Dorsolateral prefrontal cortex (tissue), 122 donors: ENCODE measurements at places on chromosomes 7 and 10.

- no peak for DNase-seq
These were observed 69.4 kb downstream of the EBF3 start for GRCh38 chr10:129894698-129895097.

- DNase-seq = no peak
These were observed 31.4 kb upstream of the SLC26A3 start for GRCh38 chr7:107834401-107834800.

DNA sequence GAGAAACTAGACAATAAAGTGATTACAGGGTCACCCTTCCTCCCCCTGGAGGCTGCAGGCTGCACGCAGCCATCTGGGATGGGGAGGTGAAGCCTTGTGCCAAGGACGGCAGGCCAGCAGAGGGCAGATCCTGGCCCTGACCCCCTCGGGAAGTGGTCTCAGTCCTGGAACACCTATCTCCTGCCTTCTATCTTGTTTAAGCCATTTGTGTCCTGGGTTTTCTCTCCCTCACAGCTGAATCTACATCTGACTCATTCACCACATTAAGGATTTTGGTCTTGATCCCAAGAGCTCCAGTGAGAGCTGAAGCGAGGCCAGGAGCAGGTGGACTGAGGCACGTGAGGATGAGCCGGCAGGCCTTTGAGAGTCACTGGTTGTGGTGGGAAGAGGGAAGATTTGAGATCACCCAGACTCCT lies 16.4 kb upstream of the PARP12 start:
- no peak for DNase-seq

- DNase-seq = no peak
These were observed 37.5 kb upstream of the TPK1 start for GRCh38 chr7:144873316-144873845.

- DNase-seq = no peak
These were observed 5.5 kb upstream of the SPAG6 start for GRCh38 chr10:22339761-22340328.

DNA sequence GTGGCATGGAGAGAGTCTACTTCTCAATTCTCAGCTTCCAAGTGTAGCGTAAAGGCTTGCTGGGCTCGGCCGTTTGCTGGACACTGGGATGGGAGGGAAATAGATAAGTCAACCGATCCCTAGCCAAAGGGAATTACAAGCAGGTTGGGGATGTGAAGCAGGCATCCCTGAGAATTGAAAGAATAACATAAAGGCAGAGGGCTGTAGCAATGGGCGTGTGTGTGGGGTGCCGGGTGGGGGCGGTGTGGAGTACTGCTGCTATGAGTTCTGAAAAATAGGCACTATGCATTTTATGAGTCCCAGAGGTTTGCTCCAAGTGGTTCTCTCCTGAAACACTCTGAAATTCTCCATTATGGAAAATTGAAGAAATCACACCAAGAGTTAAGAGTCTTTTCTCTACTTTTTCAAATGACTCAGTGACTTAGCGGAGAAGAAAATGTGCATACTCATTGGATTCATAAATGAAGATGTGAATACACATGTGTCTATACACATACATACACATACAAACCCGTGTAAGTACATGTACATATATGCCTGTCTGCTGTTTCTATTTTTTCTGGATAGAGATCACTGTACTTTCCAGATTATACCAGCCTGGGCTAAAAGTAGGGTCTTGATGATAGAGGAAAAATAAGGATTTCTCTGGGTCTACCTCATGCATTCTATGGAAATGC lies 65.4 kb downstream of the ADRA2A start:
- DNase-seq = no peak

- DNase-seq = no peak
These were observed 183.6 kb upstream of the DGKB start for GRCh38 chr7:15086131-15086611.

DNA sequence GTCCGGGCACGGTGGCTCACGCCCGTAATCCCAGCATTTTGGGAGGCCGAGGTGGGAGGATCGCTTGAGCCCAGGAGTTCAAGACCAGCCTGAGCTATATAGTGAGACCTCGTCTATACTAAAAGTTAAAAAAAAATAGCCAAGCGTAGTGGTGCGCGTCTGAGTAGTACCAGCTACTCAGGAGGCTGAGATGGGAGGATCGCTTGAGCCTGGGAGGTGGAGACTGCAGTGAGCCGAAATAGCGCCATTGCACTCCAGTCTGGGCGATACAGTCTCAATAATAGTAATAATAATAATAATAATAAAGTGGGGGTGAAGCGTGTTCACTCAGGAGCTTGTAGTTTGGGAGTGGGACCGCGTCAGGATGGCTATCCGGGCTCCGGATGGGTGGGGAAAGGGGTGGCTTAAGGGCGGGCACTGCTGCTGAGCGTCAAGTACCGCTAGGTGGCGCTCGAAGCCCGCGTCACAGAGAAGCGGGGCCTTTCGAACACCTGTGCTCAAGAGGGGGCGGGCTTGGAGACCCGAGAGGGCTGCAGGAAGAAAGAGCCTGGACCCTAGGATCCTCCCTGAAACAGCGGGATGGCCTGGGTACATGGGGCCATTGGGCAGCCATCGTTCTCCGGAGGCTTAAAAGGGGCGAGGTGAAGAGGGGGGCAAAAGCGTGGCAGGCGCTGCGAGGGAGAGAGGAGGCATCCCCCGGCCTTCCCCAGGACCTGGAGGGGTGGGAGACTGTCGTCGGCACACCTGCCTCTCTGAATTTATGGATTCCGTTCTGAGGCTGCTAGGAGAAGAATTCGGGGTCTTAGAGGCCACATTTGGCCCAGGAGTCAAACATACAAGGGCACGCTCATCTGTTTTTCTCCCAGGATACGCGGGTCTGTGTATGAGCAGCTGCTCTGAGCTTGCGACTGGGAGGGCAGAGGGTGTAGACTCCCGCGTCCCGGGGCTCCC lies 14.5 kb downstream of the LBX1 start:
- peak; percentile 45 for DNase-seq

DNA sequence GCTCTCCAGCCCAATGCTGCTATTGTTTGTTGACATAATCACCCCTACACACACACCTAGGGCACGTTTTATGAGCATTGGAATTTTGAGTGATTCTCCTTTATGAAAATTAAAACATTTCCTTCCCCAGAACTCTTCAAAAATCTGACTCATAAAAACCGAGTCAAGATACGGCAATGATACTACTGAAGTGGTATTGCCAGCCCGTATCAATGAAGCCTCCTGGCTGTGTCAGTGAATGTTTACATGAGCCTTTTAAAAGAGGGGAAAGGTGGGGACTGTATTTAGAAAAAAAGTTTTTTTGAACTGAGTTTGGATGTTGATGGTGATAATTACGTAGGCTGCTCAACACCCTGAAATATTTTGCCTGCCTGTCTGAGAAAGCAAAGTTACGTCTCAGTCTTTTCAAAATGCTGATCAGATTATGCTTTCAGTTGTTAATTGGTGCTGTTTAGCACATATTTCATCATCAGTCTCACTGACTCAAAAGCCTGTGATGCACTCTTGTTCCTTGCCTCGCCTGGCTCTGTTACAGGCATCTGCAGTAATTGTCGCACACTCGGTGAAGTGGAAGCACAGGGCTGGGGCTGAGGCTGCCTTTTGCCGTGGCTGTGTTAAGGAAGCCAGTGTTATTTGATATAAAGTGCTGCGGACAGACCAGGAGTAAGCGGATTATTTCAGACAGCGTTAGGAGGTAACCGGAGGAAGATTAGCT lies 157.4 kb upstream of the TCF7L2 start:
- DNase-seq = peak; percentile 64

- DNase-seq = no peak
These were observed 312.4 kb upstream of the DGKB start for GRCh38 chr7:15214976-15215375.

DNA sequence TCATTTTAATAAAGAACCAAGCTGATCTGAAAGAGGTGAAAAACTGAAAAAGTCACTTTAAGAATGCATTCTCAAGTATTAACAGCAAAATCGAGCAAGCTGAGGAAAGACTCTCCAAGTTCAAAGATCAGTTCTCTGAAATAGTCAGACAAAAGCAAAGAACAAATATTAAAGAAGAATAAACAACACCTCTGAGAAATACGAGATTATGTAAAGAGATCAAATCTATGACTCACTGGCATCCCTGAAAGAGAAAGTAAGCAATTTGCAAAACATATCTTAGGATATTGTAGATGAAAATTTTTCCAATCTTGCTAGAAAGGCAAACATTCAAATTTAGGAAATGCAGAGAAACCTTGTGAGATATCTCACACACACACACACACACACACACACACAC lies 138.4 kb upstream of the HGF start:
- DNase-seq = no peak

GRCh38 chr7:18363751-18364380 lies 131.7 kb upstream of the HDAC9 start:
- DNase-seq = no peak

GRCh38 chr7:41277561-41277960 lies 425.3 kb downstream of the INHBA start:
- no peak for DNase-seq

DNA sequence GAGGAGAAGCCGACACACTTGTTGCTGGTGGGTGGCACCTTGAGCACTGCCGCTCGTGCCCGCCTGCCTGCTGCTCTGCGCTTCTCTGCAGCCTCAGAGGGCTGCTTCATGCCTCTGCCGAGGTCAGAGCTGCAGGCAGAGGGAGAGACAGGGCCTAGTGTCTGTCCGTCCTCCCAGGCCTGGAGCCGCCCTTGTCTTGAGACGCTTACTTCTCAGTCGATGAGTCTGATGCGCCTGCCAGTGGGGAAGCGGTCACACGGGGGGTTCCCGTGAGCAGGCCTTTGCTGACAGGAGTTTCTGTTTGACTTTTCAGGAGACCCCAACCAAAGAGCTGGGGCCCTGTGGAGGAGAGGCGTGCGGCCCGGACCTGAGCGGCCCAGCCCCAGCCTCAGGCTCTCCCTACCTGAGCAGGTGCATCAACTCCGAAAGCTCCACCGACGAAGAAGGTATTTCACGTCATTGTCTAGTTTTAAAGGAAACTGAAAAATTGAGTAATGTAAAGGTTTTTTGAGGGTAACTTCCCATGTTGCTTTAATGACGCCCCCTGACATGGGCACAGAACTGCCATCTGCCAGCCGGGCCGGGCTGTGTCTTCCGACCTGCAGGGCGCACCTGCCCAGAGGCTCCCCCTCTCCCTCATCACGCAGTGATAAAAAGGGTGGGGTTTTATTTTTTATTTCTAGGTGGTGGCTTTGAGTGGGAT lies 7.8 kb upstream of the BHLHA15 start:
- DNase-seq = no peak

- DNase-seq = no peak
These were observed 177.6 kb upstream of the MEOX2 start for GRCh38 chr7:15863951-15864625.

GRCh38 chr7:93382362-93382761 lies 150.2 kb downstream of the VPS50 start:
- DNase-seq = no peak

DNA sequence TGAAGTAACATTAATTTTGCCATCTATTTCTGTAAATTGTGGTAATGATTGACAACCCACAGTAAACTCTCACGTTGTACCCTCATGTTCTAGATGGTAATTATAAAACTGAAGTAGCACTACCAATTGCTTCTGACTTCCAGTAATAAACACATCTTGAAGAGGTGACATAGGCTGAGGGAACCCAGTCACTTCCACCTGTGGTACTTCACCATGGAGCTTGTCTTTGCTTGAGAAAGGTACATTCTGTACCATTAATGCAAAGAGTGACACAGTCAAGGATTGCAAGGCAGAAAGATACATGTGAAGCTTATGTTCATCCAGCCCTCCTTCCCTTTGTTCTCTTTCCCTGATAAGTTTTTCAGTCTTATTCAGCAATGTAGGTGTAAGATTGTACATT lies 11.2 kb downstream of the CAPZA2 start:
- DNase-seq = no peak

DNA sequence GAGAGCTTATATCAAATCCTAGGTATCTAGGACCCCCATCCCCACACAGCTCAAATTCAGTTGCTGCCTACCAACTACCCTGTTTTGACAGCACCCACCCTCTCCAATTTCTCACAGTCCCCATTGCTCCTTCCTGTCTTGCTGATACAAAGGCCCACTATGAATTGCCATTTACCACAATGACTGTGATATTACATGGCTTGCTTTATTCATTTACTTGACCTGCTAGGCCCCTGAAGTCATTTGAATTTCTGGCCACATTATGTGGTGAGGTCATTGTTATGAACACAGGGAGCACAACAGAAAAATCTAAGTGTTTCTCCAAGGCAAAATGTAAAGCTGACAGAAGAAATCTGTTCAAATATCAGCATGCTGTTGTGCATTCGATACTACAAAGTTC lies 101.4 kb downstream of the PPP1R17 start:
- no peak for DNase-seq

- DNase-seq = no peak
These were observed 47.7 kb downstream of the EGFR start for GRCh38 chr7:55066524-55066923.

DNA sequence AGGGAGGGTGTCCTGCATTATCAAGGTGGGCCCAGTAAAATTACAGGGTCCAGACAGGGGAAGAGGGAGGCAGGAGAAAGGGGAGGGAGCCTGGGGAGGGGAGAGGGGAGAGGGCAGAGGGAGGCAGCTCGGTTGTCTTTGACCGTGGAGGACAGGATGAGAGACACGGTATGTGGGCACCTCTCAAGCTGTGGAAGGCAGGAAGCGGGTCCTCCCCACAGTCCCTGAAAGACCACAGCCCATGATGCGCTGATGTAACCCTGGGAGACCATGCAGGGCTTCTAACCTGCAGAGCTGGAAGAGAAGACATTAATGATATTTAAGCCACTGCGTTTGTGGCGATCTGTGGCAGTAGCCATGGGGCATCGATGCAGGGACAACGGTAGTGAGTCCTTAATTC lies 27.2 kb upstream of the MNX1 start:
- DNase-seq = no peak

GRCh38 chr7:116528008-116528789 lies 3.4 kb downstream of the CAV1 start:
- no peak for DNase-seq

DNA sequence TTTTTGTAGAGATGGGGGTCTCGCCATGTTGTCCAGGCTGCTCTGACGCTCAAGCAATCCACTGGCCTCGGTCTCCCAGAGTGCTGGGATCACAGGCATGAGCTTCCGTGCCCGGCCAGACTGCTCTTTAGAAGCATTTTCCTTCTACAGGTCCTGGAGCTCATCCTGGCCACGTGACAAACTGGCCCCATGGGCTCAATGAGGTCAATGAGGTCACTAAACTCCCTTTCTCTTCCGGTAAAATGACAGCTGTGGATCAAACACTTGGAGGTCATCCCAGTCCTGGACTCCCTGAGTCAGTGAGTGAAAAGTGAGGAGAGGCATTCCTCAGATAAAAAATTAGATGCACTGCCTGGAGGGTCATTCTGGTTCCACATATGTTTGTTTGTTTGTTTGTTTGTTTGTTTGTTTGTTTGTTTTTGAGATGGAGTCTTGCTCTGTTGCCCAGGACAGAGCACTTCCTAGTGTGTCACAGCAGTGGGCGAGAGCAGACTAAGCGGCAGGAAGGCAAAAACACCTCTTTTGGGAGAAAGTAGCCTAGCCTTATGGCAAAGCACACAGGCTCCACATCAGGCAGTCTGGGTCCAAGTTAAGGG lies 134.9 kb downstream of the TNS3 start:
- DNase-seq = no peak
